ENCODE measurements at places on chromosomes 2 and 18. TPM values are rescaled to one million over a fixed set of nuclear protein-coding genes. Genes with fewer than 3 reads are reported as not detected.

DNA sequence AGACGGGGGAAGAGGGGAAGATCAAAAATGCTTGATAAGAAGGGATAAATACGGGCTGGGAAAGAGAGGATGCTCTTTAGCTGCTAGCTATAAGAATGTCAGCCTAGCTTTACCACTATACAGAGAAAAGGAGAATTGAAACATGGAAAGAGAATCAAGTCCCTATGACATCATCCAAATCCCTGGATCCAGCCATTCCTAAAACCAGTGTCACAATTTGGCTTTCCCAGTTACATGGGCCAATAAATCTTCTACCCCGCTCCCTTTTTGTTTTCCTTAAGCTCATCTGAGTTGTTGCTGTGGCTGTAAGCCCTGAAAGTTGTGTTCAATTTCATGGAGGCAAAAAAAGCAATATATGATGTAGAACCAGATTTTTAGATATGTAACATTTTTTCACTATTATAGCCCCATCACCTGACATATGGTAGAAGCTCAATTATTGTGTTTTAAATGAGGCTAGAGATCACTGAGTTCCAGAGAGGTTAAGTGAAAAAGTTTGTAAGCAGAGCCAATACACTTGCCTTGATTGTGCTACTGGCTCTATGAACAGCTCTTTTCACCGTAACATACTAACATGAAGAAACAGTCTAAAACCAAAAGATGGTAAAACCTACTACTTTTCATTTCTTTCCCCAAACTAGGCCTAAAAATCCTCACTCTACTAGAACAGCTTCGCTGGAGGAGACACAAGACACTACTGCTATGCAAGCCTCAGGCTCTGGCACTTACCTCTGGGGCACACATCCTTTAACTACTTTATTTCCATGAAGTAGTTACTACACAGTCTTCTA, 4.3 kb downstream of the HNRNPLL start:
- ATAC-seq: no peak

- peak; percentile 64 for ATAC-seq
Observed at GRCh38 chr2:215347878-215348277, 36.0 kb downstream of the ATIC start.

DNA sequence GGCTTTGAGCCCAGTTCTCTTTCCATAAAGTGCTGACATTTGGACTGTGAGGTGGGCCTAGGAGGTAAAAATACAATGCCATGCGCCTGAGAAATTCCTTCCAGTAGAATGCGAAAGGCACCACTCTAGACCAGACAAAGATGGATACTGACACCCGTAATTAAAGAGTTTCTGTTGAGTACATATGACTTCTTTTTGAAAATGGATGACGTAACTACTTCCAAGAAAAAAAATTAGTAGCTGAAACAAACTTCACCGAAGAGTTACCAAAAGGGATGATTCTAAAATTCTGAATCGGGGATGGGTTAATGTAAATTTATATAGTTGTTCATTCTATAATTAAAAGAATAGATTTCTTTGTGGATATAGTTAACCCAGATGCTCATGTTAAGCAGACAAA, 146.8 kb downstream of the ALK start:
- no peak for ATAC-seq

COMMD1 gene
- 31.4 TPM for total RNA-seq

MRO gene
- not detected for total RNA-seq

- ATAC-seq: no peak
Observed at GRCh38 chr2:186637497-186637800, 47.6 kb downstream of the ITGAV start.

DNA sequence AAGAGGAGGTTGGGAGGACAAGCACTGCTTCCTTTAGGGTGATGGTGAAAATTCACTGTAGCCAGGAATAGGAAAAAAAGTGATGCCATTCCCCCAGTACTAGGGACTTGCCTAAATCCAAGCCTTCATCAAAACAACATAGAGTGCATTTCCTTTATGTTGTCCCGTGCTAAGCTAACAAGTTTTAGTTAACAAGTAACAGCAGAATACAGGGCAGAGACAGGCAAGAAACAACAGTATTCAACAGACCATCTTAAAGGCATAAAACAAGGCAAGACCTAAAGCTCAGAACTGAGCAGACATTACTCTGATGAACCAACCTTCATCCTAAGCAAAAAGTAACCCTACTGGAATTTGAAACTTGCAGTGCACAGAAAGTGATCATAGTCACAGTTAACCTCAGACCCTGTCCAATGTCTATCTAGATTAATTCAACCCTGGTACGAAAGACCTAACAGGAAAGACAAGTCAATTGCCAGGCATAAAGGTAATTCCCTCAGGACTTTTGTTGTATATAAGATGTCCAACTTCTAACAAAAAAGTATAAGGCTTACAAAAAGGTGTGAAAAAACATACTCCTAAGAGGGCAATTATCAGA, 34.4 kb upstream of the GALNT1 start:
- ATAC-seq: no peak

DNA sequence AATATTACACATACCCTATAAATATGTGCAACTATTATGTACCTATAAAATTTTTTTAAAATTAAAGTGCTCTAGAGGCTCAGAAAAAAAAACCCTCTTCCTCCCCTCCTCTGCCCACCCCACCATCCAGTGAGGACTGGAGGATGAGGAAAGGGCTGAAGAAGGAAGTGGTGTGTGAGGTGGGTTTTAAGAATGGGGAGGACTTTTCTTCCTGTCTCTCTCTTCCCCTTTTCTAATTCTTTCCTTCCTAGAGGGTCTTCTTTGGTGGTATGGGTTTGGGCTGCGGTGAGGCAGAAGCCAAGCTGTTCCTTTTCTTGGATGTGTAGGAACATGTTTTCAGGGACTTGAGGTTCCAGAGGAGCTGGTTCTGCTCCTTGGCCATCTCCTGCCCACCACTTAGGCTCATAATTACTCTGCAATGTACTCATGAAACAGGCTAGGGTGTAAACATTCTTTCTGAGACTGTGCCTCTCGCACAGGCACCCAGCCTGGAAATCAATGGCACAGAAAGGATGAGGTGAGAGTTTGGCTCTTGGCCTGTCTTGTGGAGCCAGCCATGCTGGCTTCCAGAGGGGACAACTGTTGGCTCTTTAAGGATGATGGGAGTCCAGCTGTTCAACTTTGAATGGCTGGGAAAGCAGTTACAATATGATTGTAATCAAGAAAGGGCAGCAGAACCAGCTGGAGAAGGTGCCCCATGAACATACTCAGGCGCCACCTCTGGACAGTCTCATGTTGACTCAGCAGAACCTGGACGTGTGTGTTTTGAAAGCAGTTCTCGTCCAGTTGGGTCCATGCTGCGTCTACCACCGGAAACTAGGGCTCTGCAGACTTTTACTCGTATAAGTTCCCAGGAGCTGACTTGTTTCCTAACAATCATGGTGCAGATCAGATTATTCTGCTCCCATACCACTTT, 38.3 kb downstream of the IL1RL2 start:
- peak; percentile 43 for ATAC-seq

All from esophagus mucosa (tissue), 1 donor.